ENCODE measurements at places on chromosomes 3 and 15.

DNA sequence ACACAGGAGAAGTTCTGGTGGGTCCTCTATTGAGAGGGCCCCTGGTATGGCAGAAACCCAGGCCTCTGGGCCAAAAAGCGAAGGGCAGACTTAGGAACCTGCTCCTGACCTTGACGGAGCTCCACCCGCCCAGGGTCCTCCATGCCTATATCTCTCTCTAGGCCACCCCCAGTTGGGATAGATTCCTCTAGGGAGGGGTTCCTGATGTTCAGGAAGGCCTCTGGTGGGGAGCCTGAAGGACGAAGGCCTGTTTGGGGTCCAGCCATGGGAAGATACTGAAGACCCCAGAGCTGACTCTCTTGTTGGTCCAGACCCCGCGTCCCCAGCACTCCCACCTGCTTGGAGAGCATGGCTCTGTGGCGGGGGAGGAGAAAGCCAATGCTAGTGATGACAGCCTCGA is 104.2 kb downstream of the CORO2B start:
- DNase-seq: no peak

DNA sequence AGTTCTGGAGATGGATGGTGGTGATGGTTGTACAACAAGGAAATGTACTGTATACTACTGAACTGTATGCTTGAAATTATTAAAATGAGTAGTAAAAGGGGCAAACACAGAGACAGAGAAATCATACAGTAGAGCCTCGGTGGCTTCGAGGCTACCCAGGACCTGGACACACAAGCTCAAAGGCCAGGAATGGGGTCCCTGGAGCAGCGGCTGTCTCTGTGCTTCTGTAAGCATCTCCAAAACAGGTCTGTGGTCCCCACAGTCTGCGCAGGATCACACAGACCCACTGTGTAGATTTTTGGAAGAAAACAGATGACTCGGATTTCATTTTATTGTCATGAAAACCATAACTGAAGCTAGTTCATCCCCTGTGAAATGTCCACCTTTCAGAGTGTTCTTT is 39.7 kb downstream of the PGPEP1L start:
- no peak for DNase-seq

GRCh38 chr3:4672725-4673275 is 179.7 kb downstream of the ITPR1 start:
- DNase-seq: no peak

DNA sequence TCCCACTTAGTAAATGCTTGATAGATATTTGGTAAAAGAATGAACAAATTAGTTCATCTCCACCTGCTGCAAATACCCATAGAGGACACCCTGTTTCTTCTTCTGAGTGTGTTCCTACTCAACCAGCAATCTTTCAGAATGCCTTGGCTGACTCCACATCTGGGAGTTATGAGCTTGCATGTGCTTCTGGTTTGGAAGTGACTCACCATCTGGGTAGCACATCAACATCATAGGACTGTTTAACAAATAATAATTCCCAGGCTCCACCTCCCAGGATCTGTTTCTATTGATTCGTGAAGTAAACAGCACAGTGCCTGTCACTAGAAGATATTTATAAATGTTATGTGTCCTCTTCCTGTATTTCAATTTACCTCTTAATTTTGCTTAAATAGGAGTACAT is 580.1 kb downstream of the ROBO2 start:
- DNase-seq: no peak

GRCh38 chr3:58672451-58672850 is 5.9 kb upstream of the FAM3D start:
- no peak for DNase-seq

- DNase-seq: no peak
These were observed 138.1 kb upstream of the CTDSPL start for GRCh38 chr3:37723585-37723984.

GRCh38 chr15:94233441-94233840 is 2.1 kb downstream of the MCTP2 start:
- no peak for DNase-seq

- DNase-seq: no peak
These were observed 4.5 kb upstream of the SLCO2A1 start for GRCh38 chr3:134034005-134034785.

DNA sequence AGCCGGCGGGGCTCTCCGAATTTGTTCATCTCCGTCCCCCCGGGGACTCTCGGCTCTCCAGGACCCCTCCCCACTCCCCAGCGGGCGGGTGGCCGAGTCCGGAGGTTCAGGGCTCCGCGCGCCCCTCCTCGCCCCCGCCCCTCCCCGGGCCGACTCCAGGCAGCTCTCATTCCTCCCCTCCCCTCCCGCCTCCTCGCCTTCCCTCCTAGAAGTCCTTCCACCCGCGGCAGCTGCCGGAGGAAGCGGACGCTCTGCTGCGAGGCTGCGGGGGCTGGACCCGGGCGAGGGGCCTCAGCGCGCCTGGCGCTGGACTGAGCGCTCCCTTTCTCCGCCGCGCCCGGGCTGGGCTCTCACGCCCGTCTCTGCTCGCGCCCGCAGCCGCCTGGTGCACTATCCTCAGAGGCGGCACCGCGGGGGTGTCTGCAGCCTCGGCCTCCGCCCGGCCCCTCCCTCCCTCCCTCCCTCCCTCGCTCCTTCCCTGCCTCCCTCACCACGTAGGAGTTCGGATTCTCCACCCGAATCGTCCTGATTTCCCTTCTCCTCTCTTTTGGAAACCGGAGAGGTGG is at the start of gene ROBO2:
Gene ROBO2 (plus strand): TSS at position 494 of the 566 bp plus-strand sequence. CDS start 687 bp downstream, outside the sequence.
- no peak for DNase-seq

GRCh38 chr15:41734079-41734478 is 40.2 kb upstream of the MAPKBP1 start:
- DNase-seq: no peak

- DNase-seq: no peak
These were observed 13.0 kb downstream of the P2RY12 start for GRCh38 chr3:151371526-151371925.

GRCh38 chr15:85742186-85742821 is 52.4 kb downstream of the KLHL25 start:
- DNase-seq: no peak

- DNase-seq: no peak
These were observed 1157.2 kb downstream of the ROBO1 start for GRCh38 chr3:78610462-78611125.

DNA sequence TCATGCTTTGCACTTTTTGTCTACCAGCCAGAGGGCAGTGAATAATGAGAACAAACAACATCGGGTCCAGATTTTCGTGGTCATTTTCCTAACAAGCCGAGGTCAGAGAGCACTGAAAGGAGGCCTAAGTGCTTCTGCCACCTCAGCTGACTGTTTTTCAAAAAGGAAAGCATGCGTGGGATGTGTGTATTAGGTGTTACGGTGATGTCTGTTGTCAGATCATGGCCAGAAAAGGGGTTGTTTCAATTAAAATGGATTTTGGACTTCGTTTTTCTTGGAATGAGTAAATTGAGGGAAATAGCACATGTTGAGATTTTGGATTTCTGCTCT is 99.5 kb downstream of the APBA2 start:
- no peak for DNase-seq

- no peak for DNase-seq
These were observed 306.5 kb downstream of the ROBO1 start for GRCh38 chr3:79461129-79461792.

DNA sequence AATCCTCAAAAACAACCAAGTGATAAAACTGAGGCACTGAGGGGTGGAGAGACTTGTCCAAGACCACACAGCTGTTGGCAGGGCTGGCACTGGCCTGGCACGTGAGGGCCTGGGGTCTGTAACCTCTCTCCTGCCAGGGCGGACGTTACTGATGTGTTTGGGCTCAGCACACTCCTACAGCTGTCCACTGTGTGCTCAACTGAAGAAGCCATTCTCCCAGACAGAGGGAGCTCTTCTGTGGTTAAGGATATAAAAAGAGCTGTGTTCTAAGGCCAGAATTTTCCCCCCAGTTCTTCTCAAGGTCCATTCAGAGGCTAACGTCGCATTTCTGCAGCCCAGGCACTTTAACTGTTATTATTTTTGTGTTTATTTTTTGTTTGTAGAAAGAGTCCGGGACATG is 429.0 kb upstream of the ATP11B start:
- DNase-seq: no peak

DNA sequence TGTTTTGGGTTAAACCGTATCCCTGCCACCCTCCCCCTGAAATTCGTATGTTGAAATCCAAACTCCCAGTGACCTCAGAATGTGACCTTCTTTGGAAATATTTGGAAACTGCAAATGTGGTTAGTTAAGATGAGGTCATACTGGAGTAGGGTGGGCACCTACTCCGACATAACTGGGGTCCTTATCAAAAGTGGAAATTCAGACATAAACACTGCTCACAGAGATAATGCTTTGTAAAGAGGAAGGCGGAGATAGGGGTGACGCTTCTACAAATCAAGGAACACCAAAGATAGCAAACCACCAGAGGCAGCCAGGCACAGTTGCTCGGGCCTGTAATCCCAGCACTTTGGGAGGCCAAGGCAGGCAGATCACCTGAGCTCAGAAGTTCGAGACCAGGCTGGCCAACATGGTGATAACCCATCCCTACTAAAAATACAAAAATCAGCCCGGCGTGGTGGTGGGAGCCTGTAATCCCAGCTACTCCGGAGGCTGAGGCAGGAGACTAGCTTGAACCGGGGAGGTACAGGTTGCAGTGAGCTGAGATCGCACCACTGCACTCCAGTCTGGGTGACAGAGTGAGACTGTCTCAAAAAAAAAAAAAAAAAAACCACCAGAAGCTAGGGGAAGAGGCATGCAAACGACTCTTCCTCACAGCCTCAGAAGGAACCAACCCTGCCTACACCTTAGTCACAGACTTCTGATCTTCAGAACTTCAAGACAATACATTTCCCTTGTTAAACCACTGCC is 51.1 kb upstream of the CHD2 start:
- DNase-seq: peak; percentile 27

GRCh38 chr3:113719294-113719693 is 22.9 kb upstream of the USF3 start:
- DNase-seq: no peak

- no peak for DNase-seq
These were observed 76.2 kb upstream of the ADPGK start for GRCh38 chr15:72859757-72860145.

DNA sequence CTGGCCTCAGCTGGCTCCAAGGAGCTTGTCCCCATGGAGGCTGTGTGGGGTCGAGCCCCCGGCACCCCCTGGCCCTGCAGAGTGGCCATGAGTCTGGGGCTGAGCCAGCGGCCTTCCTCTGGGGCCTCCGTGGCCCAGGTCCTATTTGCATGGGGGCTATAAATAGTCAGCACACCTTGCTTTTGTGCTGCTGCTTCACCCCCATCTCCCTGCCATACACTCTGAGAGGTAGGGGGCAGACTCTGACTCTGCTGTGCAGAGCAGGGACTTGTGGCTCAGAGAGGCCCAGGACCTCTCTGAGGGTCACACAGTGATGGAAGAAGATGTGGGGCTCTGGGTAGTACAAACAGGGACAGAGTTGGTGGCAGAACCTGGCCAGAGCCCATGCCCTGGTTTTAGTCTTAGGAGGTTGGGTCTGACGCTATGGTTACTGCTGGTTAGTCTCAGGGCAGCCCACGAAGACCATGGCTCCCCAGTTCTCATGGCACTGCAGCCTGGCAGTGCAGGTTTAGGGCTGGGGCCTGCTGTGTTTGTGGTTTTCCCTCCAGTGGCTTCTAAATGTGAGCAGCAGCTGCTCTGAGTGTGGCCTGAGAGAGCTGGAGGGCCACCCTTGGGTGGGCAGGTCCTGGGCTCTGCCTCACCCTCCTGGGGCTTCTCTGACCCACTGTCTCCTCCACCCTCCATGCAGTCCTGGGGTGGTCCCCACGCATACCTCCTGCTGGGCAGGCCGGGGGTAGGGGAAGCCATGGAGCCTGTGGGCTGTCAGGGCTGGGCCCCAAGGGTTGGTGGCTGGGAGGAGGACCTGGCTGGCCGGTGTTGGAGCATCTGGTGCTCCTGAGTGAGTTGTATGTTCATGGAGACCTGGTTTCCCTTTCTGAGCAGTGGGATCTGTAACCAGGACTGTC is 13.6 kb downstream of the PRKCD start:
- no peak for DNase-seq

DNA sequence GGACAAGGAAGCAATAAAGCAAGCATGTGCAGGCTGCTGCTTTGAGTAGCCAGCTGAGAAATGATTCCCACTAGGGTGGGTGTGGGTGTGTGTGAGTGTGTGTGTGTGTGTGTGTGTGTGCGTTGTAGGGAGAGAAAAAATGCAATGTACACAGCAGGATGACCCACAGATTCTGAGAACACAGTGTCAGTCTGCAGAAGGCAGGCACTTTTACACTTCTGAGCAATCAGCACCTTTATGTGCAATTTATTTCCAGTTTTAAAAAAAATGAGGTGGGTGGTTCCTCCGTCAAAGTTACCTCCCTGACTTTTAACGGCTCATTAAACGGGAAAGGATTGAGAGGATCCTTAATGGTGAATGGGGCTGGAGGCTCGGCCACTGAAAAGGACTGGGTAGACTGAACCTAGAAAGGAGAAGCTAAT is 38.5 kb upstream of the LIPC start:
- DNase-seq: no peak

- no peak for DNase-seq
These were observed 26.3 kb downstream of the SYNPR start for GRCh38 chr3:63304421-63304820.

- DNase-seq: no peak
These were observed 8.9 kb downstream of the ECE2 start for GRCh38 chr3:184284696-184285095.

DNA sequence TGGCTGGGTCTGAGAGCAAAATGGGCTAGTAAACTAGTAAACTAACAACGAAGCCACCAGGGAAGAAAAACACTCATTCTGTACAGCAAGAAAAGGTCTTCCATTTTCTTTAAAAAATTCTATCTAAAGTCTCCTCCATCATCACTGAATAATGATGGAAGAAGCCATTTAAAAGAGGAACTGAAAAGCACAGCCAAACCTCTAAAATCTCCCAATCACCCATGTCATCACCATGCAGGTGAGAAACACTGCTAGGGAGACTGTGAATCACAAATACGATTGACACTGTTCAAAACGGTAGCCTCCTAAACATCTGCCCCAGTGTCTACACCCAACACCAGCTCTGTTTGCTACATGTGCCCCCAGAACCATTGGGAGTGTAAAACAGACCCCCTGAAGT is 140.4 kb downstream of the RORA start:
- DNase-seq: no peak

DNA sequence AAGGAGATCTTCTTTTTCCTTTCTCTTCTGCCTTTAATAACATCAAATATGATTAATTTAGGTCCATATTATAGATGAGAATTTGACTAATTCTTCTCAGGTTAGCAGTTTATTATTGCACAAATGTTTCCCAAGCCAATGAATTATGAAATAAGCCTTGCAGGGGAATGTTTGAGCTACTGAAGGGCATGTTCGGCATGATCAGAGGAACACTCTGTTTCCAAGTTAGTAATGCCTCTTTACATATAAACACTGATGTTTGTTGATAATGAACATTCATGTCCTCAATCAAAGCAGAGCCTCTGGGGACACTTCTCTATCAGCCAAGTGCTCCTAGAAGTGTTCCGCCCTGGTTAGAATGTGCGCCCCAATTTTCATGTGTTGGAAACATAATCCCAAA is 10.0 kb upstream of the CYP1A1 start:
- DNase-seq: no peak

- no peak for DNase-seq
These were observed 8.7 kb downstream of the WDR82 start for GRCh38 chr3:52269776-52270175.
